Cardiac muscle cell (in vitro differentiated cells and primary cell): ENCODE measurements at places on chromosomes 5 and 9. TPM values are rescaled to one million over a fixed set of nuclear protein-coding genes. Genes with fewer than 3 reads are reported as not detected.
A peak's percentile ranks its signal among the peaks of the same experiment; 100 is the strongest.

- no peak overlapping the region for H3K4me3 ChIP-seq
- no peak for DNase-seq
- H3K27me3 ChIP-seq, result no peaks in the 10 kb centered on the region
- peak overlapping the region; percentile 92 for H3K27ac ChIP-seq
- H3K4me1 ChIP-seq, result peaks cover 18% of the 10 kb centered on the region
Measured at GRCh38 chr9:127905004-127905728, 5.8 kb upstream of the ST6GALNAC6 start.

The IRX1 gene
- 168 and 197 TPM in 2 replicates for total RNA-seq

DNA sequence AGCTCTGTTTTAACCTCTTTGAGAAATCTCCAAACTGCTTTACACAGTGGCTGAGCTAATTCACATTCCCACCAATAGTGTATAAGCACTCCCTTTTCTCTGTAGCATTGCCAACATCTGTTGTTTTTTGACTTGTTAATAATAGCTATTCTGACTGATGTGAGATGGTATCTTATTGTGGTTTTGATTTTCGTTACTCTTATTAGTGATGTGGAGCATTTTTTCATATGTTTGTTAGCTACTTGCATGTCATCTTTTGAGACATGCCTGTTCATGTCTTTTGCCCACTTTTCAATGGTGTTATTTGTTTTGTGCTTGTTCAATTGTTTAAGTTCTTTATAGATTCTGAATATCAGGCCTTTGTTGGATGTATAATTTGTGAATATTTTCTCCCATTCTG is 225.2 kb upstream of the TRPC7 start:
- no peak overlapping the region for H3K27ac ChIP-seq
- no peaks in the 10 kb centered on the region for H3K27me3 ChIP-seq
- no peak for DNase-seq
- H3K4me3 ChIP-seq, result no peak overlapping the region
- no peaks in the 10 kb centered on the region for H3K4me1 ChIP-seq

The KCNV2 gene
- total RNA-seq, result not detected in 2 replicates

DNA sequence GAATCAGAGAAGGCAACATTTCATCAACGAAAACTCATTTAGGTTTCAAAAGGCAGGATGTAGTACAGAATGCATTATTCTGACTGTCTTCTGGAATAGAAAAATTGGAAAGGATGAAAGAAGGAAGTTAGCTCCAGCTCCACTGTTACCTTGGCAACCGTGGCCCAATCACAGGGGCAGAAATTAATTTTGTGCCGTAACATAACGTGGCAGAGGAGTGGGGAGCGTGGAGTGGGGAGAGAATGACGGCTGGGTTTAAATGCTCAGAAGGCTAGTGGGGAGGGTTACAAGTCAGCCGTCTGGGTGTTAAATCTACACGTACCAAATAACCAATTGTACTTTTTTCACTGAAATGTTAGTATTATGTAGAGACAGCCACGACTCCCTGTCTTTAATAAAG is 32.3 kb upstream of the EQTN start:
- H3K27ac ChIP-seq, result no peak overlapping the region
- H3K4me3 ChIP-seq, result no peak overlapping the region
- no peak for DNase-seq
- no peaks in the 10 kb centered on the region for H3K4me1 ChIP-seq

DNA sequence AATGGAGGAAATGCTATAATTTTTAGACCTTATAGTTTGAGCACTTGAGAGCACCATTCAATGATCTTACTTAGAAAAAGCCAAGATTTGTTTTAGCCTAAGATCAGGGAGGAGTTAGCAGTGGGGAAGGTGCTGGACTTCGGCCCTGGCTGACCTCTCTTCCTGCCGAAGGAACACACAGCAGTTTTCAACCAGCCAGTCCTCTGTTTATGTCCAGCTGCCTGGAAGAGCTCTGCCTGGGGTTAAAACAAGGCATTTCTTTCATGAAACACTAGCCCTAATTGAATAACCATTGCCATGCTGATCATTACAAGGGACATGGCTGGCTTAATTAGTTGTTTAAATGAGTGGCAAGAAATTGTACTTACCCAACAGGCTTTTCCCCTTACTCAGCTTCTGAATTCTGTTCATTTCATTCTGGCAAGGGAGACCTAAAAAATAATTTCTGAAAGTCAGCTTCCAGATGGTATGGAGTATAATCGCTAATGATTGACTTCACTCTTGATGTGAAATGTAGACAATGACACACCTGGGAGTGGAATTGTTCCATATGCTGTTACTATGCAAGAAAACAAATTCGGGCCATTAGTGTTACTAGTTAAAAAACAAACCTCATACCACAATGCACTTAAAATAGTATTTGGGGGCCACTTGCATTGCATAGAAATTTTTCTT is 514.2 kb downstream of the SPOCK1 start:
- H3K27ac ChIP-seq, result no peak overlapping the region
- DNase-seq, result no peak
- no peak overlapping the region for H3K4me3 ChIP-seq
- H3K36me3 ChIP-seq, result no peaks in the 10 kb centered on the region
- no peaks in the 10 kb centered on the region for H3K27me3 ChIP-seq

The LMBRD2 gene
- total RNA-seq, result 9.3 and 15.6 TPM in 2 replicates

The CTXN3 gene
- total RNA-seq, result not detected in 2 replicates

The PKD2L2 gene
- total RNA-seq, result not detected in 2 replicates
